ENCODE measurements at places on chromosomes 2 and 18.

DNA sequence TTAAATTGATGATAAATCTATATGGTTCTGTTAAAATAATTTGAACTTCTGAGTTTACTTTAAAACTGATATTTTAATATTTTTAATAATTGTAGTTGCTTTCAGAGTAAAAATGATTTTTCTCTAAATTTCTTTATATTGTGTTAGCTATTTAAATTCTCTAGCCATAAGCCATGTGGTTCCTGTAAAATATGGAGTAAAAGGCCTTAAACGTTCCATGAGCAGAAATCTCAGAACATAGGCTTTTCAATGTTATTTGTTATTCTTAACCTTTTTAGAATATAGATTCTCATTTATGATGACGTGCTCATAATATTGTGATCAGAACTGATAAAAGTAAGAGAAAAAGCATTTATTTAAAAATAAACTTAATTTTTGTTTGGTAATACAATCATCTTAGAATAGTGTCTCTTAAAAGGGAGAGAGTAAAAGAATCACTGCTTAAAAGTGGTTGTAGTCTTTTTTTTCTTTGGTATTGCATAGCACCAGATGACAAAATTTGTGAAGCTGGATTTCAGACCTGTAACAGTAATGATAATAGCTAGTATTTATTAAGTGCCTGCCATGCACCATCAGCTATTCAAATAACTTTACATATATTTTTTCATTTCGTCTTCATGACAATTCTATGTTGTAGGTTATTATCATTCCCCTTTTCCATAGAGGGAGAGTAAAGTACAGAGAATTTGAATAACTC lies 2.7 kb downstream of the BMPR2 start:
- peak; percentile 18 for DNase-seq

DNA sequence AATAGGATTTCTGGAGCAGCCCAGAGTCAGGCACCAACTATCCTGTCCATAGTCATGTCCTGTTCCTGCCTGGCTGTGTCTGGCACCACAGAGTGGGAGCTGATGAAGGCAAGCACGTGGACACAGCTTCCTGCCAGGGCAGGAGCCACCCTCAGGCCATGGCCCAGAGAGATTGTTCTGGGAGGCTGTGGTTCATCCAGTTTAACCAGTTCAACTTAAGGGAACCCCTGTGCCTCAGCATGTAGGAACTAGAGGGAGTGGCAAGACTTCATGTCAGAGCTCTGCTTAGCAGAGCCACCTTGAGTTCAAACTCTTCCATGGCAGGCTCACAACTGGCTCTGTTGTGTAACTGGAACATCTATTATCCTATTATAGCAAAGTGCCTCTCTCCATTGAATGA lies 73.2 kb upstream of the NCKAP5 start:
- peak; percentile 22 for DNase-seq

DNA sequence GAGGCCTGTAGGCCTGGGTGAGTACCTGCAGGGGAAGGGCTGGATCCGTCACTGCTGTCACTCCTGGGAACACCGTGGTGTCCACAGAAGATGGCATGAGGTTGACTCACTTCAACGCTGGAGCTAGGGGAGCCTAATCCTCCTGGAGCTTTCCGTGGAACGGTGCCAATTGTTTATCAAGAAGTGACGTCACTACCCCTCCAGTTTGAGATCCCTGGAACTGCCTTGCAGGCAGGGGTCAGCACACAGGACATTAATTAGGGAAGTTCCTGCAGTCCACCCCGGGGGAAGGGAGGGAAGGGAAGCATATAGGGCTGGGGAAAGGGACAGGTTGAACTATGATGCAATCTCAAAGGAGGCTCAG lies 408.6 kb downstream of the GALR1 start:
- no peak for DNase-seq

DNA sequence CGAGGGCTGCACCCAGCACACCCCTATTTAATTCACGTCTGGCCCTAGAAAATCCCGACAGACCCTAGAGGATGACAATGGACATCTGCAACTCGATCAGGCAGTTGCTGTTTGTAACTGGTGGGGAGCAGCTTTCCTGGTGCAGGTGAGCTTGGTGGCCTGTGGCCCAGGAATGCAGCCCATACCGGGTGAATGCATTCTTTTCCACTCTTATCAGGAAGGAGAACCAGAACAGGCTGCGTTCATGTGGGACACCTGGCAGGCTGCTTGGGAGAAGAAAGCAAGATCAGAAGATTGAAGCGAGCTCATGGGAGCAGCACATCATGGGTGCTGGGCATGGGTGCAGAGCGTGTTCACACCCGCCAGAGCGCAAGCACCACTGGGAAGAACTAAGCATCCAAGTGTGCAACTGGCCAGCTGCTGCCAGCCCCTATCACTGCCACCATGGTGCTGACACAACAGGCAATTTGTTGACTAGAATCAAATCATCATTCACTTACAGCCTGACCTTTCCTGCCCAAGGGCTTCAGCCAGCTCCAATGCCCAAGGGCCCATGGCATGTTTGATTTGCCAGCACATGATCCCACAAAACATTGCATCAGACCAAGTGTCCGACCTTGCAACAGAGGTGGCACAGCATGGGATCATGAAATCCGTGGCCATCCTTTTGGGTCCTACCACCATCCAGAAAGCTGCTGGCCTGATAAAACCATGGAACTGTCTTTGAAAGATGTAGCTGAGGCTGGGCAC lies 241.7 kb upstream of the ID2 start:
- DNase-seq: no peak

GRCh38 chr18:26543373-26543772 lies 5.0 kb downstream of the KCTD1 start:
- no peak for DNase-seq

DNA sequence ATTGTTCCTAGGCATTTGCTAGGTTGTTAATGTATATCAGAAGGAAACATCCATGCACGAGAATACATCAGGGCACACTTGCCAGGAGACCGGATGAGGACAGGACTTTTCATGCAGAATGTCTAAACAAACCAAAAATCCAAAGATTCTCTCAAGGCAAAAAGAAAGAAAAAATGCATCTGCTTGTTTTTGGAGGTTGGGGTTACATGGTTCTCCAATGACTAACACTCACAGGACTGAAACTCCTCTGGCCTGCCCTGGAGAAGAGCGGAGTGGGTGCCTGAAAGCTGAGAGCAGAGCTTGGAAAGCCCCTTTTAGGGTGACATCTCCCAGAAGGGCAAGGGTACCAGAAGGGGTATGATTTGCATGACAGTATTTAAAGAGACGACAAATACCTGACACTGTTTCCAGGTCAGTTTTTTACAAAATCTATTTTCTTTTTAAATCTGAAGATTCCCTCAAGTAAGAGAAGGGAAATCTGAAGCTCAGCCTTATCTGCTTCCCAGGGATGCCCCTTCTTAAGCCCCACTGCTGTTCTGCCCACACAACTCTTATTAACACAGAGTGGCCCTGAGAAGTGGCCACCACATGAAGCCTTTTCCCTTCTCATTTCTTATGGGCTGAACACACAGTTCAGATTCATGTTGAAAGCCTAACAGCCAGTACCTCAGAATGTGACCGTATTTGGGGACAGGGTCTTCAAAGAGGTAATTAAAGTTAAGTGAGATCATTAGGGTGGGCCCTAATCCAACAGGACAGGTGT lies 216.4 kb downstream of the STK39 start:
- DNase-seq: no peak

GRCh38 chr2:105645031-105645937 lies 99.4 kb upstream of the NCK2 start:
- no peak for DNase-seq

- DNase-seq: no peak
Measured at GRCh38 chr2:71935262-71935848, 212.3 kb downstream of the CYP26B1 start.

GRCh38 chr2:60565472-60565871 lies 12.0 kb upstream of the BCL11A start:
- DNase-seq: peak; percentile 8

DNA sequence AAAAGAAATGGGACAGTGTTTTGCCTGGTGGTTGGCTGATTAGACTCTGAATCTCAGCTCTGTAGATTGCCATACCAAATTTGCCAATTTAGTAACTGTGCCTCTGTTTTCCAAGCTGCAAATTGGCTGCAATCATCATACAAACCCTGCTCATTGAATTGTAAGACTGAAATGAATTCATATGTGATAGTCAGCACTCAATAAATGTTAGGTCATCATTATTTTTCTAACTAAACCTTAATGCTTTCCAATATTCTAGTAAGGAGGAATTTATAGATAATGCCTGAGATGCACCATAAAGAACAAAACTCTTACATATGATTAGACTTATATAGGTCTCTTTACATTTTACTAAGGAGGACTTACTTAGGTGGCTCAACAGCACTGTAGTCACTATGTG lies 85.3 kb downstream of the DNER start:
- DNase-seq: no peak

DNA sequence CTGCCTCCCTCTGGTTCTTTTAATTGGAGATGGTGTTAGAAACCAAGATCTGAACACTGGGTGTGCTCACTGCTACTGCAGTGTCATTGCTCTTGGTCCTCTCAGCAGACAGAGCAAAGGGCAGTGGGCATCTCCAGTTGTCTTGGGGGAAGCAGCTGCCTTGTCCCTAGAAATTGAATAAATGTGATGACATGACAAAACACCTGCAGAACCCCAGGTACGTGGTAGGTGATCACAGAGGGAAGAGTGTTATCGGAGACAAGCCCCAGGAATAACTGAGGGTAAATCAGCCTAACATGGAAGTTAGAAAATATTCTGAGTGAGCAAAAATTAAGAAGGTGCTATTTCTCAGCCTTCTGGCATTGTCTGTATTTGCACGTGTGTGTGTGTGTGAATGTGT lies 311.9 kb upstream of the HDAC4 start:
- no peak for DNase-seq

DNA sequence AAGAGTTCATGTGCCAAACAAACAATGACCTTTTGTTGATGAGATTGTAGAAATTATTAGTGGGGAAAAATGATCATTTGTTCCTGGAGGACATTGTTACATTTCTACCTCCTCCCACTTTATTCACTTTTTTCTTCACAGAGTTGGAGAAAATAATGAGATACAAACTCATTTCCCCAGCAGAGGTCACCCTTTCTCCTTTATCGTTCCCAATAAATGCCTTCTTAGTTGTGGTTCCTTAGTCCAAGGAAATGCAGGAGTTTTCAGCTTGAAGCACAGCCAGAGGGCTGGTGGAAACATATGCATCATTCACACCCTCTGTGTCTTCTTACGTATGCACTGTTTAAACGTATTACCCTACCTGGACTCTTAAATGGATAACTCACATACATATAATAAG lies 108.8 kb downstream of the SLC4A3 start:
- peak; percentile 69 for DNase-seq

DNA sequence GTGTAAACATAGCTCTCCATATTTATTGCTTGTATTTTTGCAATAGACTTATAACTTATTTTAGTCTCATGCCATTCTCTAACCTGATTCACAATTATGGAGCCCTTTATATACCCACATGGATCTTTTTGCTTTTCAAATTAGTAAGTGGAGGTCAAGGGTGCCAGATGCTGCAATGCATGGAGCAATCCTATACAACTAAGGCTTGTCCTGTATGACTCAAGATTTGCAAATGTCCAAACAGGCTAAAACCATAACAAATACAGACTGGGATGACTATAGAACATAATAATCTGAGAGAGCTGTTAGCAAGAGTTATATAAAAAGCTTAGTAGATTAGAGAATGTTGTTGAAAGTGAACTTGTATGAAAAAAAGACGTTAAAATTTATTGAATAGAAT lies 690.4 kb upstream of the NRXN1 start:
- no peak for DNase-seq

GRCh38 chr18:11362856-11363255 lies 213.5 kb upstream of the PIEZO2 start:
- no peak for DNase-seq
